ENCODE measurements at places on chromosomes 16 and 17. TPM values are rescaled to one million over a fixed set of nuclear protein-coding genes. Genes with fewer than 3 reads are reported as not detected.

DNA sequence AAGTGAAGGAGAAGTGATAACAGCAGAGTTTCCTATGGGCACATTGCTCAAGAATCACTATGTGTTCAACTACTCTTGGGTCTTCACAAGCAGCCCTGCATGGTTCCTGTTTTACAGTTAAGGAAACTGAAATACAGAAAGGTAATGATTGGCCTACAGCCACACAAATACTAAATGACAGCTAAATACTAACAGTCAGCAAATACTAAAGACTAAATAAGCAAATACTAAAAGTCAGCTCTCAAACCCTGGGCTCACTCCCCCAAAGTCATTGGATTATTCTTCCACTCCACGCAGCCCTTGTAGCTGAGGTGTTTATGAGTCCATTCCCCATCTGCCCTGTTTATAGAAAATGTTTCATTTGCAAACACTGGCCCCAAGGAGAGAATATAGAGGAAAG is 372.7 kb upstream of the CDH11 start:
- H3K27me3 ChIP-seq, result no peaks in the 10 kb centered on the region
- H3K27ac ChIP-seq, result no peak overlapping the region
- no peaks in the 10 kb centered on the region for H3K36me3 ChIP-seq
- DNase-seq, result no peak
- H3K4me3 ChIP-seq, result no peak overlapping the region

GRCh38 chr16:75326333-75326732 is 74.9 kb upstream of the BCAR1 start:
- H3K27me3 ChIP-seq, result no peaks in the 10 kb centered on the region
- H3K36me3 ChIP-seq, result no peaks in the 10 kb centered on the region
- H3K4me1 ChIP-seq, result no peaks in the 10 kb centered on the region
- no peak for DNase-seq
- no peak overlapping the region for H3K27ac ChIP-seq

BFAR gene
- 113 TPM for total RNA-seq

GRCh38 chr16:19589106-19589505 is 33.6 kb downstream of the VPS35L start:
- no peak for DNase-seq
- no peak overlapping the region for H3K27ac ChIP-seq
- no peaks in the 10 kb centered on the region for H3K4me1 ChIP-seq
- H3K4me3 ChIP-seq, result no peak overlapping the region
- peaks cover 68% of the 10 kb centered on the region for H3K36me3 ChIP-seq
- no peaks in the 10 kb centered on the region for H3K27me3 ChIP-seq

DNA sequence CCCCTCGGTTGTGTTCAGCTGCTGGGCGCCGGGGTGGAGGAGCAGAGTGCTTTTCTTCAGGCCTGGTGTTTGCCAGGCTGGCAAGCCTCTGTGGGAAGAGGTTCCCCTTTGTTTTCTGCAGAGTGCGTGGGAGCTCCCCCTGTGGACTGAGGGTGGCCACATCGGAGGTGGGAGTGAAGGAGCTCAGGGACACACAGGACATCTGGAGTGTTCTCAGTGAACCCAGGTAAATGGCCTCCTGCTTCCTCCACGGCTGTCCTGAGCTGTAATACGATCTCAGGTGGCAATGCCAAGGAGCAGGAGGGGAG is 39.2 kb upstream of the IRF8 start:
- H3K27ac ChIP-seq, result no peak overlapping the region
- H3K4me1 ChIP-seq, result no peaks in the 10 kb centered on the region
- no peaks in the 10 kb centered on the region for H3K36me3 ChIP-seq
- no peak overlapping the region for H3K4me3 ChIP-seq
- DNase-seq, result no peak

MT4 gene
- not detected for total RNA-seq

- no peaks in the 10 kb centered on the region for H3K4me1 ChIP-seq
- H3K4me3 ChIP-seq, result no peak overlapping the region
- H3K27ac ChIP-seq, result no peak overlapping the region
- no peaks in the 10 kb centered on the region for H3K36me3 ChIP-seq
- no peaks in the 10 kb centered on the region for H3K27me3 ChIP-seq
These were observed 115.4 kb downstream of the USP22 start for GRCh38 chr17:20927308-20927977.

DNA sequence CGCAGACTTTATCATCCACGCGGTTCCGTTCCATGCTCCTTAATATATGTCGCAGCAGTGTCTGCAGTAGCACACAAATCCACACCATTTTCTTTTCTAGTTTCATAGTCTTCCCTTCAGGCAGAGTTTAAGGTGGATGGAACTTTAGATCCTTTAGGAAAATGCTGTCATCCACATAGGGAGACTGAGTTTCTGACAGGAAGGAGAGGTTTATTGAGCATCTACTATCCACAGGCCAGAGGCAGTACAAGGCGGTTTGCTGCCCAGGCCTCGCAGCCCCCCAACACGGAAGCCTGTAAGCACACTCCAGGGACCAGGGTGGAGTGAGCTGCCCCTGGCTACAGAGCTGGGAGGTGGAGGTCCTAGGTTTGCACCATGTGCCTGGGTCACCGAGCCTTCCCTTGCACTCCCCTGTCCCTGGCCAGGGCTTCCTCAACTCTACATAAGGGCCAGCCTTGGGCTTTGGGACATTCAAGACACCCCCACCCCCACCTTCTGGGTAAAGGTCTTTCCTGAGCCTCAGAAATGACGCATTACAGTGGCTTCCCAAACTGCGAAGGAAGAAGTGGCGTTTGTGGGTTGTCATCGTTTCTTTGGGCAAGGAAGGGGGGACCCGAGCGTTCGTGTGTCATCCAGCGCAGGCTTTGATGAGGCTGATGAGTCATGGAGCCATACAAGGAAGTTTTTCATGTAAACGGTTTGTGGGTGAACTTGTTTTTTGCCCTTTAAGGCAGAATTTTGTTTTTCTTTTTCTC is 146.5 kb upstream of the PLCG2 start:
- no peaks in the 10 kb centered on the region for H3K27me3 ChIP-seq
- DNase-seq, result peak; percentile 72
- no peaks in the 10 kb centered on the region for H3K36me3 ChIP-seq
- H3K4me3 ChIP-seq, result no peak overlapping the region

DNA sequence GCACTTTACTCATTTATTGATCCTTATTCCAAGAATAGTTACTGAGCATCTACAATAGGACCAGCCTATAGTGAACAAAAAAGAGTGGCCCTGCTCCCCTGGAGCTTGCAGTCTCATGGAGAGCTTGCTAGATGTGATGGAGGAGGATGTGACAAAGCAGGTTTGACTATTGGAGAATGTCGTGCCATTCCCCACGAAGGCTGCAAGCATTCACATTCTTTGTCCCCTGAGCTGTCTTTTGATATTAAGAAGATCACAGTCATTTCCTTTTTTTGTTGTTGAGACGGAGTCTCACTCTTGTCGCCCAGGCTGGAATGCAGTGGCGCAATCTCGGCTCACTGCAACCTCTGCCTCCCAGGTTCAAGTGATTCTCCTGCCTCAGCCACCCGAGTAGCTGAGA is 115.0 kb upstream of the ADAMTS18 start:
- no peak for DNase-seq
- no peaks in the 10 kb centered on the region for H3K27me3 ChIP-seq
- no peaks in the 10 kb centered on the region for H3K36me3 ChIP-seq
- no peak overlapping the region for H3K27ac ChIP-seq

GRCh38 chr16:46850619-46851555 is 19.9 kb upstream of the C16orf87 start:
- no peak overlapping the region for H3K4me3 ChIP-seq
- DNase-seq, result no peak
- no peaks in the 10 kb centered on the region for H3K36me3 ChIP-seq
- H3K27me3 ChIP-seq, result no peaks in the 10 kb centered on the region

GRCh38 chr16:69217433-69217832 is 30.5 kb downstream of the SNTB2 start:
- no peak overlapping the region for H3K4me3 ChIP-seq
- H3K27ac ChIP-seq, result peak overlapping the region; percentile 74
- H3K4me1 ChIP-seq, result peaks cover 70% of the 10 kb centered on the region
- H3K27me3 ChIP-seq, result no peaks in the 10 kb centered on the region

GRCh38 chr16:21574372-21574771 is 25.0 kb upstream of the METTL9 start:
- no peak for DNase-seq
- no peak overlapping the region for H3K27ac ChIP-seq
- no peaks in the 10 kb centered on the region for H3K27me3 ChIP-seq
- no peak overlapping the region for H3K4me3 ChIP-seq
- no peaks in the 10 kb centered on the region for H3K4me1 ChIP-seq
- no peaks in the 10 kb centered on the region for H3K36me3 ChIP-seq

ATP2C2 gene
- 5.5 TPM for total RNA-seq

DRC3 gene
- total RNA-seq, result not detected

TBX4 gene
- total RNA-seq, result not detected

DNA sequence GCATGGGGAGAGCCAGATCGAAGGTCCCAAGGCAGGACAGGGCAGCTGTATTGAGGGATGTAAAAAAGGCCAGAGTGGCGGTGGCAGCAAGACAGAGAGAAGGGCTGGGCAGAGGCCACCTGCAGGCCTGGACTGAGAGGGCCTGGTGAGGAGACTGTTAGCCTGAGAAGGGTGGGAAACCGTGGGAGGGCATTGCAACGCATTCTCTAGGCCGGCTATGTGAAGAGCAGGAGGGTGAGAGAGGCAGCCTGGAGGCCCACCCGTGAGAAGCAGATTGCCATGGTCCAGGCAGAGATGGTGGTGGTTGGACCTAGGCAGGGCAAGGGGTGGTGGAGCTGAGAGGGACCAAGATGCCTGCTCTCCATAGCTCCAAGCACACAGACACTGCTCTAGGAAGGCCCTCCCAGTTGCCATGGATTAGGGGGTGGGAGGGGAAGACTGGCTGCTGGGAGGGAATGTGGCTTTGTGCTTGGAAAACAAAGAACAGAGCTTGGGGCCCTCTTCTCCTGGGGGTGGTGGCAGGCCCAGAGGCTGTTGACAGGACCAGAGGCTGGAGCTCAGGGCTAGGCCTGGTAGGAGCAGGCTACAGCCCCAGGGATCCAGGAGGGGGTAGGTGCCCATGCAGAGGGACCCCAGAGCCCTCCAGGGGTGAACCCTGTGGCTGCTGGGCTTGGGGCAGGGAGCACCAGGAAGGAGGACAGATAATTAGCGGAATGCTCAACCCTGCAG is 12.4 kb upstream of the TCAP start:
- H3K27ac ChIP-seq, result peak overlapping the region; percentile 36
- DNase-seq, result peak; percentile 62
- H3K4me3 ChIP-seq, result no peak overlapping the region
- H3K4me1 ChIP-seq, result peaks cover 46% of the 10 kb centered on the region
- H3K36me3 ChIP-seq, result peaks cover 43% of the 10 kb centered on the region
- no peaks in the 10 kb centered on the region for H3K27me3 ChIP-seq

GRCh38 chr17:19719355-19720209 is 3.2 kb upstream of the SLC47A2 start:
- peaks cover 37% of the 10 kb centered on the region for H3K4me1 ChIP-seq
- H3K27ac ChIP-seq, result peak overlapping the region; percentile 11
- no peak for DNase-seq

DNA sequence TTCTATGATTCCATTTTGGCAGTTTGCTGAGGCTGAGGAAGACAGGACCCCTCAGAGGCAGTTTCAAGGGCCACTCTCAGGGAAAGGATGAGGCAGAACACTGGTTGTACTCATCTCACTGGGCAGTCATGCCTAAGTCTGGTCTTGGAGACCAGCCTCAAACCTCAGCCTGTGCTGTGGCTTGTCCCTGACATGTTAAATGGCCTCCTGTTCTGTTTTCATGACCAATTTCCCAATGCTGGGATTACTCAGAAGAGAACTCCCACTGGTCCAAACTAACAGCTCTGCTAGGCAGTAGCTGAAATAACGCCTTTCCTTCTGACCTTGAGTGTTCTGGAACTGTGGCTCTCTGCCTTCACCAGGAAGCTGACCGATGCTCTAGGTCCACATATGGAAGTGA is 8.4 kb upstream of the SPDYE4 start:
- H3K4me3 ChIP-seq, result no peak overlapping the region
- DNase-seq, result no peak
- H3K27me3 ChIP-seq, result no peaks in the 10 kb centered on the region

DNA sequence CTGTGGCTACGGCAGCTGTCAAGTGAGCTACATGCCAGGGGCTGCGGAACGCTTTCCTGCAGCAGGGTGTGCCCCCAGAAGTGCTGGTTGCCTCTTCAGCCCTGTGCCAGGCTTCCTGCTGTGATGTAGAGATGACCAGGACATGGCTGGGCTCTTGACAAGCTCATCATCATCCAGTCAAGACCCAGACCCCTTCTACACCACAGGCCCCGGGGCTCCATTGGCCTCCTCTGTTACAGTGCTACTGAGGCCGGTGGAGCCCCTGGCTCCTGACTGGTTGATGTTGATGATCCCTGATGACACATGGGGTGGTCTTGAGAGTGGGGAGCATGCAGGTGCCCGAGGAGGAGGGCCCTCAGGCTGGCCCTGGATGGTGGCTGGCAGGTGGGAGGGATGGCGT is 50.1 kb downstream of the B9D1 start:
- peaks cover 67% of the 10 kb centered on the region for H3K36me3 ChIP-seq
- H3K4me1 ChIP-seq, result no peaks in the 10 kb centered on the region
- H3K27me3 ChIP-seq, result no peaks in the 10 kb centered on the region
- no peak overlapping the region for H3K4me3 ChIP-seq

DNA sequence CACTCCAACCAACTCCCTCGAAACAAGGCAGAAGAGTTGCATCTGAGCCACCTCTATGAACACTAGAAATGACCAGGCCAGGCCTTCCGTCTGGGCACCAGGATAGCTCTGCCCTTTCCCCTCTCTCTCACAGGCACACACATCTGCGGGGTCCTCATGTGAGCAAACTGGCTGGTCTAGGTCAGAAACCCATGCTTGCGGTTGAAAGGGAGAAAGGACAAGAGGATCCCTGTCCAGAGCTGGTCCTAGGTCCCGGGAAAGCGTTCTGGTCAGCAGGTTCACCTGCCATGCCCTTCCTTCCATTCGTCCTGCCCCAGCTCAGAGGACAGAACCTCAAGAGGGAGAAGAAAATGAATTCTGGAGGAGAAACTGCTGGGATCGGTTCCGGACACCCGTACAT is 2.7 kb downstream of the MNT start:
- no peaks in the 10 kb centered on the region for H3K36me3 ChIP-seq
- H3K4me3 ChIP-seq, result peak overlapping the region; percentile 73
- peak overlapping the region; percentile 99 for H3K27ac ChIP-seq
- no peaks in the 10 kb centered on the region for H3K27me3 ChIP-seq

DNA sequence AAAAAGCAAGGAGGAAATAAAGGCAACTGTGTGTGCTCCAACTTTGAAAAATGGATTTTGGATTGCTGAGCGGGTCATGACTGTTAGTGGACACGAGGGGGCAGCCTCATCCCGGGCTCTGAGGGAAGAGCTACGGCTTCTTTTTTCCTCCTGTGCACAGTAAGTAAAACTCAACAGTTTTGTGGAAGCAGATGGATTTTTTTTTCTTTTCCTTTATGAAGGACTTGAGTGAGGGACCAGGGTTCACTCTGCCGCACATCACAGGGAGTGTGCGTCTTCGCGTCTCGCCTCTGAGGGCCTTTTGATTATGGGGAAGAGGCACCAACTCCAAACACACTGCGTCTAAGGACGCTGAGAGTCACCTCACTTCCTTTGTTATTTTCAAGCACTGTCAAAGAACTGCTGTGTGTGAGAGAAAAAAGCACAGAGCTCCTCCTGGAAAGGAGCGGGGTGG is 80.3 kb upstream of the GOT2 start:
- no peaks in the 10 kb centered on the region for H3K36me3 ChIP-seq
- no peak overlapping the region for H3K4me3 ChIP-seq
- no peak overlapping the region for H3K27ac ChIP-seq
- peaks cover 6% of the 10 kb centered on the region for H3K4me1 ChIP-seq
